HCEC 1CT (cell line): ENCODE measurements at places on chromosomes 12 and 14.

DNA sequence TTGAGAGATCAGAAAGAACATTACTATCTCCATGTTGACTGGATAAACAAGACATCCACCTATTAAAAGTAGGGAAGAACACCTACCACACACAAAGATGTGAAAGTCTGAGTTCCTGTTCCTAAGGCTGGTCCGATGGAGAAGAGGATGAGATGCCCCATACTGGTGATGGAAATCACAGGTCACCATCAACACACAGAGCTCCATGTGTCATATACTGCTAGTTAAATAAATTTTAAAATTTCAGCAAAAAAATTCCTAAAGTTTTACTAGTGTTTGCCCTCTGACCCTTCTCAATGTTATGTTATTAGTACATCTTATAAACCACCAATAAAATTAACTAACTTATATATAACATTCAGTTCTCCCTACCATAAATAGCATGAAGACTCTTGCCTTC, 59.1 kb downstream of the KCNA5 start:
- no peak for DNase-seq

- DNase-seq: no peak
These were observed 235.5 kb downstream of the AKAP6 start for GRCh38 chr14:32564596-32564995.

GRCh38 chr12:42442888-42443287, 116.9 kb downstream of the PPHLN1 start:
- DNase-seq: no peak

GRCh38 chr12:9797722-9798619, 29.3 kb upstream of the KLRF1 start:
- peak; percentile 74 for DNase-seq
